ENCODE measurements at places on chromosomes 6 and 20.
A peak's percentile ranks its signal among the peaks of the same experiment; 100 is the strongest.

DNA sequence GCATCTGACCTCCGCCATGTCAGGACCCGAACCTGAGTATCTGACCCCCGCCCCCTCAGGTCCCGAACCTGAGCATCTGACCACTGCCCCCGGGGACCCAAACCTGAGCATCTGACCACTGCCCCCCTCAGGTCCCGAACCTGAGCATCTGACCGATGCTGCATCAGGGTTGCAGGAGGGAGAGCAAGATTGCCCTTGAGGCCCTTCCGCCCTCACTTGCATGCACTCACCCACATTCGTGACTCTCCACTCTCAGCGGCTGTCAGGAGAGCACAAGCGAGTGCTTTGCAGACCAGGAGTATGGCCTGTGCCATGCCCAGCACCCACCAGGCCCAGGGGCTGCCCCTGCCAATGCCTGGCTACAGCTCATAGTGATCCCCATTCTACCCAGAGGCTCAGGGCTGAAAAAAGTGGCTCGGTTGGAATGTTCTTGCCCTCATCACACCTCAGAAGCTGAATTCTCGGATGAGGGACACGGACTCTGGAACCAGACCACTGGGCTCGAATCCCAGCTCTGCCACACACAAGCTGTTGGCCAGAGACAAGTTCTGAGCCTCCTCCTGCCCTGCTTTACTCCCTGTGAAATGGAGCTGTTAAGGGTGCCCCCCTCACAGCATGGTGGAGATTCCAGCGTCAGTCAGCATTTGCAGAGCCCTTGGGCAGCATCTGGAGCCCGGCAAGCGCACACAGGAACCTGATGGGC, 82.1 kb downstream of the DLL1 start:
- DNase-seq: no peak

DNA sequence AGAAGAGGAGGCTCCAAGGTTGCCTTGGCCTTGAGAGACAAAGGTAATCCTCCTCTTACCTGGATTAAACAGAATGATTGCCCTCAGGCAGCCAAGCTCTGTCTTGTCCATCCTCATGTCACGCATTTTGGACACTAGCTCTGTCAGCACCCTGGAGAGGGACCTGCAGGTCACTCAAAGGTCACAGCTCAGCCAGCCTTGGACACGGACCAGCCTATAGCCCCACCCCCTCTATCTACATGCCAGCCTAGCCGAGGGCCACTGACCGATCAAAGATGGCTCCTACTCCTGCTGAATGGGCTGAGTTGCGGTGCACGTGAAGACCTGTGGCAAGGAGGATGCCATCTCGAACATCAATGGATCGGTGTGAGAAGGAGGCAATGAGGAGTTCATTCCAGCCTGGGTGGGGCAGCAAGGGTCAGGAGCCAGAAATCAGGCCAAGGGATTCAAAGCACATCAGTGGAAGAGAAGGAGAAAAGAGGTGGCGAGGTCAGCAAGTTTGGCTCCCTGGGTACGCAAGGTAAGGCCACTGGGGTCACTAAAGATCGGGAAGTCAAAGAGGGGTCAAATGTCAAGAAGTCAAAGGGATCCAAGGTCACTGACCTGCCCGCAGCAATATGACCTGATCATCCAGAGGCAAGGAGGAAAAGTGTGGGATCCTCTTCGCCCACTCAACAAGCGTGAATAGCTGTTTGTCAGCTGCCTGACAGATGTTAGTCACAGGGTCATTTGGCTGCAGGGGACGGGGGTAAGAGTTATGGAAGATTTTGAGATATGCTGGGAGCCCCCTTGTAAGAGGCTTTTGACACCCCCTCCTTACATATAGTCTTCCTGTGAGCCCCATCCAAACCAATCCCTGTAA, 3.3 kb upstream of the COL11A2 start:
- no peak for DNase-seq

DNA sequence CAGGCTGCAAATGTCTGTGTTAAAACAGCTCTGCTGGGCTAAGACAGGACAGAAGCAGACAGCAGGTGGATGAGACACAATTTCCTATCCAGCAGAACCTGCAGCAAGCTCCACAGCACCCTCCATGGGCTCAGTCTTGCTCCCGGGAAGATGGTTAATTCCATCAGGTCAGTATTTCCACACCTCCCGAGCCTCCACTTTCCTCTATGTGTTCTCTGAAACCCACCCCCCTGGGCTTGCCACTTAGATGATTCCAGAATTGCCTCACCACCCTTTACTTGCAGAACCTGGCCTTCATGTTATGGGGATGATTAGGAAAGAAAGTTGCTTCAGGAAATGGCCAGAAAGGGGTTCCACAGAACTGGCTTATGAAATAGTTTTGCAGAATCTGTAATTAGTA, 43.8 kb downstream of the ERMARD start:
- DNase-seq: no peak

GRCh38 chr6:106757267-106757666, 127.9 kb downstream of the QRSL1 start:
- DNase-seq: no peak

- DNase-seq: no peak
These were observed 94.2 kb downstream of the OLIG3 start for GRCh38 chr6:137399881-137400443.

DNA sequence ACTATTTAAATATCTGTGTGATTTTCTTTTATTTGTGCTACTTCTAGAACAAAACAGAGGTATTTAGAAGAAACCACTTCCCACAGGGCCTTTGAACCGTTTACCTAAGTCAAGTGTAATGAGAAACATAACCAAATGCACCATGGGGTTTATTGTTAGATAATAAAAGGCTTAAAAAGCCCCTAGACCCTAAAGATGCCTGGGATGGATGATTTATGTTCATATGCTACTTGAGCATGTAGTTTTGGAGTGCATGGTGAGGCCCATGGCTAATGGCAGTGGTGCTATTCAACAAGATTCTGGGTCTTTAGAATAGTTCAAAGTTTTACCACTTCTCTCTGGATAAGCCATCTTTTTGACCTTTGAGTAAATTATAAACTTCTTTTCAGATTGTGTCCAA, 65.9 kb downstream of the MTHFD1L start:
- no peak for DNase-seq

DNA sequence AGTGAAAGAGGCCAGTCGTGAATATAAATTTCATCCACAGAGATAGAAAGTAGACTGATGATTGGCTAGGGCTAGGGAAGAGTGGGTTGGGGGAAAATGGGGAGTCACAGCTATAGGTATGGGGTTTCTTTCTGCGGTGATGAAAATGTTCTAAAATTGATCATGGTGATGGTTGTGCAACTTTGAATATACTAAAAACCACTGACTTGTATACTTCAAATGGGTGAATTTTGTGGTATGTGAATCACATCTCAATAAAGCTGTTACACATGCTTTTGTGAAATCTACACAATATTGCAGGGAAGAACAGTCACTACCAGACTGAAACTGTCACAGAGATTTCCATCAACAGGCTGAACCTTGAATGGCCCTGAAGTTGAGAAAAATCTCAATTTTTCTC, 61.5 kb downstream of the LYRM4 start:
- no peak for DNase-seq

DNA sequence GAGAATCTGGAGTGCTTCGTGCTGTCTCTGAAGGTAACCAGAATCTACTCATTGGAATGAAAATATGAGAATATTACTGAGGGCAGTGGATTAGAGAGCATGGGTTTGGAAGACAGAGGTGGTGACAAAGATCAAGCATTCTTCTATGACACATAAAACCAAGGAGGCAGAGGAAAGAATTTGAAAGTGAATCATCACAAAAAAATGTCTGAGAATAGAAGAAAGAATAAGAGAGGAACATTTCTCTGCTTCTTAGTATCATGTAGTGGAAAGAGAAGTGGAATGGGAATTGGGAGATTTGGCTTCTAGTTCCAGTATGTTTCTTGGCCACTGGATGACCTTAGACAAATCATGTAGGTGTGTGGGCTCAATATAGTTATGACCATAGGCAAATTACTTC, 474.0 kb downstream of the TFAP2B start:
- no peak for DNase-seq

GRCh38 chr6:38183856-38184584, 364.5 kb downstream of the ZFAND3 start:
- no peak for DNase-seq

DNA sequence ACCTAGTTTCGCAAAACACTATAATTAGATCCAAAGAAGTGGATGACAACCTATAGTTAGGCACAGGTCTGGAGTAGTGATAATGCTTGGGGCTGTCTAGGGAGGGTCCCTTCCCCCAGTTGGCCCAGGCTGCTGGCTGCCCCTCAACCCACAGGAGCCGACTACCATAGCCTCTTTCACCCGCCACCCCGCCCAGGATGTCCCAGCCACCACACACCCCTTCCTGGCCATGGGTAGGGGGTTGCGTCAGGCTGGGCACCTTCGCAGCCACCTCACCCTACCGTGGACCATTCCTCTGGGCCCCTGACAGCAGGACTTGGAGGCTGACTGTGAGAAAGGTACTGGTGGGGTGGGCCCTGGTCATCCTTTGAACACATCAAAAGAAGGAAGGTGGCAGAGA, 8.5 kb downstream of the TFEB start:
- DNase-seq: no peak

DNA sequence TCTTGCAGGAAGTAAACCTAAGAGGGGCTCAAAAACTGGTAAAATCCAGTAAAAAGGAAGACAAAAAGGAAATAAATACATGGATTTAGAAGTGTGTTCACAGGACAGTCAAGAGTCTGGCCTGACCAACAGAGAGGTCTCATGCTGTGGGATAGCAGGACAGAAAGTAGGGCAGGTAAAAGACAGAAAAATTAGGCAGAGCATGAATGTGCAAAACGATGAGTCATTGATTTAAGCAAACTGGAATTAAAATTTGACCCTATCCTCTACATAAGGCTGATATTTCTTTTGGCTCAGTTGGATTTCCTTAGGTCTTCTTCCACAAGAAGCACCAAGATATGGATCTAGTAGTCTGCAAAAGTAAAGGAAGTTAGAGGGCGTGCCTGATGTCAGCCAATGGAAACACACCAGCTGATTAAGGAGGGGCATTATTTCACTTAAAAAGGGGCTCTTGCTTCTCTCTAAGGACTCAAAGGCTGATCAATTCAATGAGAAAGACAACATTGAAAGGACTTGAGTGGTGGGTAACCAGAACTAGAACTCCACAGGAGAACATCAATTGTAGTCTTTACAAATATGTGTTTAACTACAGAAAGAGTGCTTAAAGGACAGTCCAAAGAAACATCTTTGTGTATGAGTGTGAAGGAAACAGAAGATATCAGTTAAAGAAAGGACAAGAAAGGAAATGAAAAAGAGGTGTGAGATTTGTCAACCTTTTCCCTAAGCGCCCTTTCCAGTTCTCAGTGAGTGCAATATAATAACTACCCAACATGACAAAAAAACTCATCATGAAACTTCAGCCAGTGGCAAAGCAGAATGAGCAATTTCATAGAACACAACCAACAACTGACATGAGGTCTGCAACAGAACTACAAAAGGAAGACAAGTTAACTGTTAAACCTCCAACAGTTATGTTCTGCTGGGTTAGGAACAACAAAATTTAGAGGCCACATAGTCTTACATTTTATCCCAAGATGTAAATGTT, 19.4 kb upstream of the MYB start:
- no peak for DNase-seq

GRCh38 chr6:34757687-34758274, 476 bp downstream of the SNRPC start:
- DNase-seq: no peak

- DNase-seq: peak; percentile 63
These were observed 39.4 kb downstream of the KIAA1755 start for GRCh38 chr20:38221119-38221589.

- DNase-seq: no peak
These were observed 20.2 kb downstream of the SHLD1 start for GRCh38 chr20:5770231-5770986.

GRCh38 chr6:53999088-53999755, 112.0 kb upstream of the MLIP start:
- no peak for DNase-seq

DNA sequence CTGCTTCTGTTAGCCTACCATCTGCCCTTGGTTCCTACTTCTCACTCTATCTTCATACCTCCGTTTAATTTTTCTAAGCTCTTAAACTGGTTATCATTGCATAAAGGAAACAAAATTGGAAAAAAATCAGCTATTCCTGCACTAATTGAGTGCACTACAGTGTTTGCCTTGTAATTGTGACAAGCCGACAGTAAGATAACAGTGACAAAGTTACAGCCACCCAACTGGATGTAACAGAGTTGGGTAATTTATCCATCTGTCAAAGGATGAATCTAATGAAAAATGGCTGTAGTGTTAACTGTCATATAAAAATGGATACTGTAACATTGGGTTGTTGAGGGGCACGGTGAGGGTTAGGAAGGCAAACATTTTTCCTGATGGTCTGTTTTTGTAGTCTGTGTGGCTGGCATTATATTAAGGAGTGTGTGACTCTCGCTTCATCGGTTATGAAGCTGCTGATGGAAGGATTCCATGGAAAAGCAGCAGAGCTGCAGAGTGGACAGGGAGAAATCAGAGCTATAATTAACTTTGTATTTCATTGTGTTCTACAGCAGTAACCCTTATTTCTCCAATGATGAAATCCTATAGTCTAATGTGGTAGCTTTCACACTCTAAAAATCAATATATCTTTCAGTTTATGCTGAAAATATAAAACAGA, 12.7 kb downstream of the PBOV1 start:
- no peak for DNase-seq

GRCh38 chr6:96934087-96934486, 9.6 kb downstream of the KLHL32 start:
- no peak for DNase-seq

GRCh38 chr6:131910219-131910589, 41.0 kb downstream of the CCN2 start:
- no peak for DNase-seq

GRCh38 chr6:4607793-4608192, 168.4 kb upstream of the CDYL start:
- DNase-seq: peak; percentile 33

- no peak for DNase-seq
These were observed 12.5 kb downstream of the NOX3 start for GRCh38 chr6:155443168-155443567.

- DNase-seq: peak; percentile 20
These were observed 662 bp downstream of the ENTPD6 start for GRCh38 chr20:25195962-25196785.

GRCh38 chr6:24193364-24193763, 67.3 kb downstream of the NRSN1 start:
- no peak for DNase-seq

DNA sequence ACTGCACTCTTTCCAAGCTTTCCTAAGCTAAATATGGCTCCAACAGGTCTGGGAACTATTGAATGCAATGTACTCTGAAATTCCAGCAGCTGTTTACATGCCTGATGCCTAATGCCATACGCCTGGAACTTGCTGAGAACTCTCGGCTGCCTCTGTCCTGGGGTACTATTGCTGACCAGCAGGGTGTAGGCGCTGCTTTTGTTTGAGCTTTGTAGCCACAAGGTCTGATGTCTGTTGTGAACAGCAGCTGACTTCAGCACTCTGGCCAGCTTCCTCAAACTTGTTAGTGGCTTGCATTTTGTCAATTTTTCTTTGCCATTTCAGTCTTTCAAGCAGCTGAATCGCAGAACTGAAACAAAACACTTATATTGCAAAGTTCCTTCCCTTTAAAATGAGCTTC, 26.7 kb downstream of the SAYSD1 start:
- DNase-seq: no peak

DNA sequence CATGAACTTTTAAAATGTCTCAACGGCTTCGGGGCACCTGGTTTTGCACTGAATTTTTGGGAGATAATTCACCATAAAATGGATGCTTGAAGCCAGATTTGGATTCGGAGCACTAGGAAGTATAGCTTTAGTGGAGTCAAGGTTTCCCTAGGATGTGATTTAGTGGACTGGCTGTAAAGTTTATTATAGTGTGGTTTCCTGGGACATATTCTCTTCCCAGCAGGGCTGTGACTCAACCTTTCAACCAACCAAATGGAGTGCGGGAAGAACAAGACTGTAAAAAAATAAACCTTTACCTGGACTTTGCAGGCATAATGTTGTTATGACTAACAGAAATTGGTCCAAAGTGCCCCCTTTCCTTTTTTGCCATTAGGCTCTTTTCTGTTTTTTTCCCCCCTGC, 327.4 kb upstream of the MAN1A1 start:
- no peak for DNase-seq

Measured in CD4-positive, alpha-beta T cell treated with Interleukin-10 for 1 hour (primary cell).